Stimulated activated CD4-positive, alpha-beta T cell treated with anti-CD3 and anti-CD28 coated beads, Interleukin-4, amount 100 ng/mL, for 1 hour (primary cell): ENCODE measurements at places on chromosomes 13 and 19.

GRCh38 chr13:39887387-39887786 lies 231.9 kb downstream of the COG6 start:
- no peak for DNase-seq

GRCh38 chr19:6260376-6260775 lies 19.4 kb downstream of the MLLT1 start:
- no peak for DNase-seq

- no peak for DNase-seq
These were observed 319.7 kb upstream of the TSHZ3 start for GRCh38 chr19:31668921-31669320.

DNA sequence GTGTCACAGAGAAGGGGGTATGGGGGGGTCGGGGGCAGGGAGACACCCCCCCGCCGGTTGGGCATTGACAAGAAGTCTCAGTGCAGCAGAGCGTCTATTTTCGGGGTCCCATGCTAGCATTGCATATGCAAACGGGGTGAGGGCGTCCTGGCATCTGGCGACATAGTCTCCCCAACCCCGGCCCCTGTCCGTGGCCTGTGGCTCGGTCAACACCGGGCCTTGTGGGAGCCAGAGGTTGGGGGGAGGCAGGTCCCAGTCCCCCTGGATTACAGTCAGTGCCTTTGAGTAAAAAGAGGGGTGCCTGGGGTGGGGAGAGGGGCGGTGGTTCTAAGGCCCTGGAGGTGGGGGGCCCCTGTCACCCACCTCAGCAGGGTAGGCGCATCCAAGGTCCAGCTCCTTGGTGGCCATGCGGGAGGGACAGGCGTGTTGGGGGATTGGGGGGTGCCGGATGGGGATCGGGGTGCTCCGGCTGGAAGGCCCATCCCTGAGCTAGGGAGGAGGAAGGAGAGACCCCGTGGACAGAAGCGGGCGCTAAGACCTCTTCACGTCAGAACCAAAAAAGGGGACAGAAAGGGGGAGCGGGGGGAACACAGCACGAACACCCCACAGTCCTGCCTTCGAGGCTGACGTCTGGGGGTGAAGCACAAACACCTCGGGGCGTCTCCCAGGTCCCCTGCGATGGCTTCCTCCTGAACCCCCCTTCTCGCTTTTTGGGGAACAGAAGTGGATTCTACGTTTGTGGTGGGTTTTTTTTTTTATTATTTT lies 20.9 kb downstream of the ZBTB7A start:
- no peak for DNase-seq

DNA sequence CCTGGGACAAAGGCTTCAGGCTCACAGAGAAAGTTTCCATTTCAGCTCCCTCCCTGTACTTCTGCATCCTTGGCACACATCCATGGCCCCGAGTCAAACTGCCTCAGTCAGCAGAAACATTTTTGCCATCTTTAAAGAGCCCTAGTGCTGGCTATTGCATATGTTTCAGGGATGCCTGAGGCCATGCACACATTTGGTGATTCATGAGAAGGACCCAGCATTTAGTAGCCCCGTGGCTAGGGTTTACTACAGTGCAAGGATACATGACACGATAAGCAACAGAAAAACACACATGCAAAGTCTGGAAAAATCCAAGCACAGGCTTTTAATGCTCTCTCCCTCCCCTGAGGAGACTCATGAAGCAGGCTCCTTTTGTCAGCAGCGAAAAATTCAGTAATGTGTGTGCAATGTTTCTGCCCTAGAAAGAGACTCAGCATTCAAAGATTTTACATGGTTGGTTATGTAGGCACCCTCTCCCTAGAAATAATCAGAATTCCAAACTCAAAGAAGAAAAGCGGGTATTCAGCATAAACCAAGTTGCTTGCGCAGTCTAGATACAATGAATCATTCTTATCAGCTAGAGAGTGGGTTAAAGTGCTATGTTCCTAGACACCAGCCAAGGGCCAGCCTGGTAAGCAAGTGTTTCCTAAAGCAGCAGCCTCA lies 17.6 kb downstream of the ACOD1 start:
- DNase-seq = no peak
